Motor neuron (in vitro differentiated cells): ENCODE measurements at places on chromosomes 16 and 17. TPM values are rescaled to one million over a fixed set of nuclear protein-coding genes. Genes with fewer than 3 reads are reported as not detected.

Gene CTRB2
- total RNA-seq: 0.18 and 0.26 TPM in 2 replicates

Gene DNAAF8
- 0.96 and 1.2 TPM in 2 replicates for total RNA-seq

Gene CD300H
- not detected in 2 replicates for total RNA-seq

Gene CD300A
- 0.52 TPM in 1 of 2 replicates, not detected in the other for total RNA-seq

Gene TEDC2
- 8.1 and 8.7 TPM in 2 replicates for total RNA-seq

Gene MYH2
- total RNA-seq: 0.05 TPM in 1 of 2 replicates, not detected in the other

Gene TSEN54
- total RNA-seq: 17.4 and 18.6 TPM in 2 replicates

Gene CCL4
- total RNA-seq: not detected in 2 replicates

Gene CCL14
- not detected in 2 replicates for total RNA-seq

Gene NETO2
- total RNA-seq: 24.6 and 25.1 TPM in 2 replicates

Gene COPS3
- total RNA-seq: 104 and 106 TPM in 2 replicates

Gene ZNF668
- 6.5 and 11.5 TPM in 2 replicates for total RNA-seq

Gene CDH11
- 71.3 and 80.3 TPM in 2 replicates for total RNA-seq

Gene PRSS36
- 0.27 and 2.6 TPM in 2 replicates for total RNA-seq

Gene NHLRC4
- 1.0 and 1.1 TPM in 2 replicates for total RNA-seq

Gene TBC1D3H
- total RNA-seq: 1.0 and 3.0 TPM in 2 replicates

Gene TP53TG3B
- not detected in 2 replicates for total RNA-seq

Gene CSH1
- not detected in 2 replicates for total RNA-seq

Gene RPS15A
- total RNA-seq: 1,605 and 1,682 TPM in 2 replicates

Gene SOX15
- total RNA-seq: 2.3 and 2.5 TPM in 2 replicates

Gene PIGQ
- 36.7 and 42.8 TPM in 2 replicates for total RNA-seq

Gene SCIMP
- 0.27 and 0.38 TPM in 2 replicates for total RNA-seq

Gene KRTAP1-5
- total RNA-seq: not detected in 2 replicates

Gene CTRL
- total RNA-seq: 2.8 and 3.1 TPM in 2 replicates

Gene TP53TG3C
- total RNA-seq: not detected in 2 replicates

Gene SCARF1
- total RNA-seq: 0.56 and 0.87 TPM in 2 replicates

Gene KRT32
- total RNA-seq: 0.05 TPM in 1 of 2 replicates, not detected in the other

Gene OR3A2
- 0.98 and 1.1 TPM in 2 replicates for total RNA-seq

Gene CCL1
- not detected in 2 replicates for total RNA-seq

Gene TM4SF5
- not detected in 2 replicates for total RNA-seq

Gene KRT27
- 0.13 TPM in 1 of 2 replicates, not detected in the other for total RNA-seq

Gene NPIPA8
- total RNA-seq: not detected in 2 replicates

Gene MT4
- total RNA-seq: not detected in 2 replicates

Gene TEX19
- 0.26 TPM in 1 of 2 replicates, not detected in the other for total RNA-seq

Gene CDC6
- total RNA-seq: 2.8 and 5.2 TPM in 2 replicates

Gene IRX5
- 23.9 and 26.0 TPM in 2 replicates for total RNA-seq

Gene TNFRSF17
- not detected in 2 replicates for total RNA-seq

Gene SENP3
- 75.0 and 75.3 TPM in 2 replicates for total RNA-seq

Gene NEUROD2
- total RNA-seq: 0.05 and 0.21 TPM in 2 replicates

Gene CDRT4
- 10.3 and 13.2 TPM in 2 replicates for total RNA-seq

Gene ABI3
- total RNA-seq: 4.1 and 4.9 TPM in 2 replicates

Gene PRSS21
- not detected in 2 replicates for total RNA-seq

Gene KRTAP4-3
- total RNA-seq: not detected in 2 replicates

Gene GRN
- total RNA-seq: 29.2 and 33.7 TPM in 2 replicates

Gene GP1BA
- total RNA-seq: 0.43 and 0.81 TPM in 2 replicates

Gene LYRM9
- total RNA-seq: 15.5 and 16.0 TPM in 2 replicates

Gene KANSL1
- 75.8 and 128 TPM in 2 replicates for total RNA-seq
